ENCODE measurements at places on chromosomes 3 and 15.
A peak's percentile ranks its signal among the peaks of the same experiment; 100 is the strongest.

DNA sequence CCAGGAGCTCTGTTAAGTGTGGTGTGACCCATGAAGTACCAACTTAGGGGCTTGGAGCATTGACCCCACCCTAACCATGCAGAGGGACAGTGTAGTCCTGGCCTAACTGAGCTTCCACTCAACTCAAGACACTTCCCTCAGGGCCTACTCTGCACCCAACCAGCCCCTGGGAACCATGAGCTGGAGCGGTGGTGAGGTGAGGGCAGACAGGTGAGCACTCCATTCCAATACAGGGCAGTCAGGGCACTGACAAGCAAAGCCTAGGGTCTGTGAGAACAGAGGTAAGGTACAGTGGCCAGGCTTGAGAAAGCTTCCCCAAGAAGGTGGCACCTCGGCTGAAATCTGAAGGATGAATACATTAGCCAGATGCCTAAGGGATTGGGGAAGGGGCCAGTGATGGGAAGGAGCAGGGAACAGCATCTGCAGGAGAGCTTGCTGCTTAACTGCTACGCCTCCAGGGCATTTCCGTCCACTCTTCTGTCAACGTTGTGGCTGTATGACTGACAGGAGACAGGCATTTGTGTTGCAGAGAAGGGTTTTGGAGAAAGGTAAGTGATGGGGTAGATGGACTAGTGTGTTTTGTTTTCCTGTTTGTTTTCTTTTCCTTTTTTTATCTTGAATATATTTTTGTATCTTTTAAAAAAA is 243.5 kb upstream of the TRIM42 start:
- no peak for DNase-seq

DNA sequence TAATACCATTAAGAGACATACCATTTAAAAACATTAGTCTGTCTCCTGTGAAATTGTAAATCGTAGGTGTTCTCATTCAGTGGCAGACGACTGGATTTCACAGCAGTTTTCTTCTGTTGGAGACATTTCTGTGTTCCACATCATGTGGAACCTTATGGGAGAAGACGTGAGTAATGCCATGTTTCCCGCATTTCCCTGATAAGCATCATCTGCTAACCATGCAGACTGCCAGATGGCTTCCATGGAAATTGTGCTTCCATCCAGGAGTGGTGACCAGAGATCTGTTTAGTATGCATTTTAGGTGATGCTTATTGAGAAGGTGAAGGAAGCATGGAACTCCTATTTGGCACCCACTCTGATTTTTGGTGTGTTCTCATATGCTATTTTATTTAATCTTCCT is 28.4 kb upstream of the ST3GAL6 start:
- DNase-seq, result no peak

DNA sequence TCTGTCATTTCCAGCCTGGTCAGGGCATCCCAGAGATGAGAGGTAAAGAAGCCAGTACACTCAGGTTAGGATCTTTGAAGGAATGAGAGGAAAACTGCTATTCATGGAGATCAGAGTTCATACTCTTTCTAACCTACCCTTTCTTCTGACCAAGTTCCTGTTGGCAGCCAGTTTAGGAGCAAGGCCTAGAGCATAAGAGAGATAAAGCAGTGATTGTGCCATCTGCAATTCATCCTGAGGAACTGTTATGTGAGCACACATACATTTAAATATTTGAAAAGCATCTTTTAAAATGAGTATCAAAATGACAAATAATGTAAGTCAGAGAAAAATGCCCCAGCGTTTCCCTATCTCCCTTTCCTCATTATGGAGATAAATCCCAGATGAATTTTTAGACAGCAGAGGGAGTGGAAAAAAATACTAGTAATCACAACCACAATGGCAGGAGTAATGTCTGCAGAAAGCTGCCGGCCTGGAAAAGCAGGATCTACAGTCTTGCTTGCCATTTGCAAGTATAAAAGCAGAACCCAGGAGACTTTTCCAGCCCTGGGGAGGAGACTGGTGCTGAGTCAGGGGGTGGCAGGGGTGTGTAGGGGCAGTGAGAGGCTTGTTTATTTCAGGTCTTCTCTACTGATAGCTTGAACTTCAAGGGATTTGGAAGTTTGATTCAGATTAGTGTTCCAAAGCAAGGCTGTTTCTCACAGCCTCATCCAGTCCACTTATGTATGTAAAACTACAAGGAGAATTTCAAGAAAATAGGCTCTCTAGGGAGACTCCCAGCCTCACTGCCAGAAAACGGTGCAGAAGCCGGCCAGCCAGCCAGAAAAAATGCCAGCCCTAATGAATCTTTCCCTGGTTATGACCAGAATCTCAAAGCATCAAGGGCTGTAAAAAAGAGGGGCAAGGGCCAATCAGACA is 1052.4 kb downstream of the TUSC7 start:
- DNase-seq, result no peak

DNA sequence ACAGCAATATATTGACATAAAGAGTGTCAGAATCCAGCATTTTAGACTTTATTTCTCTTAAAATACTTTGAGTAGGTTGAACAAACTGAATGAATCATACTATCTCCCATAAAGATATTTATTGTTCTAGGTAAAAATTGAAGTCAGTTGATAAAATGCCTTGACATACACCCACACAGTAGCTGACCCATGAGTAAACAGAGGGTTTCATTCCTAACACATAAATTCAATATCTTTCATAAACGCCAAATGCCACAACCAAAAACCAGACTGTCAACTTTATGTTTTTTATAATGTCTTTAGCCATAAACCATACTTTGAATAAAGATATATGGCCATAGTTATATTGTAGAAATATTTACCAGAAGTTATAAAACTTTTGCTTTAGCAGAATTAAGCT is 742.4 kb downstream of the NAALADL2 start:
- DNase-seq, result no peak

DNA sequence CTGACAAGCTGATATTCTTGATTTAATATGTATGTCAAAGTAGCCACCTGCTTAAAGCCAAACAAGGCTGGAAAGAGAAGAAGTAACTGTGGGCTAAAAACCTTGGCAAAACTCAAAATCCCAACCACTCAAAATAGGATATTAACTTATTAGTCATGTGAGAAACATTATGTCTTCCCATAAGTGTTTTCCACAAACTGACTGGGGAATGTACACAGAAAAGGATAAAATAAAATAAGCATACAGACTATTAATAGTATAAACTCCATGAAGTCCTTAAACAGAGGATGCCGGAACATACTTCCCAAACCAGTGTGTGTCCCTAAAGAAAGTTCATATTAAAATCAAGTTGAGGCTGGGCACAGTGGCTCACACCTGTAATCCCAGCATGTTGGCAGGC is 263.7 kb upstream of the THBS1 start:
- no peak for DNase-seq

- no peak for DNase-seq
These were observed 4.8 kb upstream of the ADCY5 start for GRCh38 chr3:123453675-123454074.

- DNase-seq, result peak; percentile 70
These were observed at the start of gene HCLS1 for GRCh38 chr3:121660356-121661171. TSS of gene HCLS1 (minus strand) at chr3:121660903. CDS start at chr3:121658347, 2,556 bp downstream.

DNA sequence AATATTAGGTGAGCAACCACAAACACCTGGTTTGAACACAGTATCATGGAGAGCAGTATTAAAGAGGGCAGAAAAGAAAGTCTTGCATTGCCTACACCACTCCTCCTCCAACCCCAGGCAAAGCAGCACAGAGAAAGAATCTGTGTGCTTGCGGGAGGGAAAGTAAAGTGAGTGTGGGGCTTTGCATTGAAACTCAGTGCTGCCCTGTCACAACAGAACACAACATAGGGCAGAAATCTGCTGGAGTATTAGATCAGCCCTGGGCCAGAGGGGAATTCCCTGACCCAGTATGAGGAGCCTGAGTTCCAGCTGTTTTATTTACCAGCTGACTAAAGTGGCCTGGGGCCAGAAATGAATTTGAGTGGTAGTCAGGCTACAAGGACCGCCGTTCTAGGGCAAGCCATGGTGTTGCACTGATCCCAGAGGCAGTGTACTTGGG is 75.5 kb downstream of the SPATA16 start:
- no peak for DNase-seq

GRCh38 chr3:114900908-114901307 is 246.2 kb downstream of the ZBTB20 start:
- no peak for DNase-seq

DNA sequence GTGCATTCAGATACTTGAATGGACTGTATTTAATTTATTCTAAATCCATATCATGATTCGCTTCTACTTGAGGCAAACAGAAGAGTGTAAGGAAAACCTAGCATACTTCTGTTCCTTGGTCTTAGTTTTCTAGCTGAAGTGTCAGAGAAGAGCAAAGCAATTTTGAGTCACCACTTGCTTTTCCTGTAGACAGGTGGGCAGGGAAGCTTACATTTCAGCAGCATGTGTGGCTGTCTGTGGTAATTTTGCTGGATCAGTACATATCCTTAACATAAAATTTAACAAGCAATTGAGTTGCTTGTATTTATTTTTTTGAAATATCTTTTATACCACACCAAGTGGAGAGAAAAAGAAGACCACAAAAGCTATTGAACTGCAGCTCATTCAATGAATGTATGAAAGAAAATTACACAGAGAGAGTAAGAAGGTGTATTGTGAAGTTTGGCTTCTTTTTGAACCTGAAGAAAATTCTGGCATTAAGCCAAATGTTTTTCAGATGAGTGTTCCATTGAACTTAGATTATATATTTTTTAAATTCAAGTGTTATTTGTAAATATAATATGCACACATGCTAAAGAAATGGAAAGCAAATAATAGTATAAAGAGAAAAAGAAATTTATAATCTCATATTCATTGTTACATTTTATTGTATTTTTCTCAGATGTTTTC is 747.6 kb downstream of the NAALADL2 start:
- no peak for DNase-seq

DNA sequence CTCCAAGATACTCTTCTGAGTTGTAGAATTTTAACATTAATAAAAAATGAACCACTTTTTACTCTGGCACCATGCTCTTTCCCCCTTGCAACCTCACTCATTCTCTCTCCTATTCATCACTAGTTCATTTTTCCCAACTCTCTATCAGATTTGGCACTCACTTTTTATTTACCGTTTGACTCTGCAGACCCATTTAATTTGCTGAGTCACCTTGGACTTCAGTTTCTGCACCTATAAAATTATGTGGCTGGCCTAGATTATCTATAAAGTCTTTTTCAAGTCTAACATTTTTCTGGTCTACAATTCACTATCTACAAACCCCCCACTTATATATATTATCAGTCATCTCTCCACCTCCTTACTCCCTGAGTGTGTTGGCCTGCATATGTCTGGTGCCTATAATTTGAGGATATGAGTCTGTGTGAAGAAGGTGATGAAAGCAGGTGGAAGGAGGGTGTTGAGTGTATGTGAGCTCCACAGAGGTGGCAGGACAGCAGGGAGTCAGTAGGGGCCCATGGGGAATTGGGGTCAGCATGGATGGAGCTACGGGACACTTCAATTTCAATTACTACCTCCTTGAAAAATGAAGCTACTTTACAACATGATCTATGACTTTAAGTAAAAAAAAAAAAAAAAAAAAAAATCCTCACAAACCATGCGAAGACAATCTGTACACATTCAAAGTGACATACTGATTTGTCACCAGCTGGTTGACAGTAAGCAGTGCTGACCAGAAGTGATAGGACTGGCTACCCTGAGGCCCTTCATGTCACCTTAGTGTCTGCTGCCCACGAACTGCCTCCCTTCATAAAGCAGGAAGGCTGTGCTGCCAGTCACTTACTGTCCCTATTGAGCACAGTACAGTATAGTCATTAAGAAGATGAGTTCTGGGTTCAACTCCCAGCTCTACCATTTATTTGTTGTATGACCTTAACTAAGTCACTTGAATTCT is 334.2 kb upstream of the IL12A start:
- DNase-seq, result no peak

DNA sequence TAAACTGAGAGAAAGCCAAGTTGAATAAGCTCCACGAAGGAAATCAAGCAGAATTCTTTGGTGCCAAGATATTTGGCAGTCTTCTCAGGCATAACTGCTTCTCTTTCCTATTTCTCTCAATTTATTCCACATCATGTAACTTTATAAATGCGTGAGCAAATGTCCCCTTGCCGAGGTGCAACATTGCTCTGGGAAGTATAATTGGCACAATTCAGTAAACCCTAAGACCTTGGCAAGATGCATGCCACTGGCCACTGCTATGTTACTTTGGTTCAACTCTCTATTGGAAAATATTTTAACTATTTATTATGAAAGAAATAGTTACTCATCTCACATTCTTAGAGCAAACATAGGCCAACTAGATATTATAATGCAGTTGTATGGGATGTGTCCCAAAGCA is 170.2 kb downstream of the SUCNR1 start:
- DNase-seq, result no peak

DNA sequence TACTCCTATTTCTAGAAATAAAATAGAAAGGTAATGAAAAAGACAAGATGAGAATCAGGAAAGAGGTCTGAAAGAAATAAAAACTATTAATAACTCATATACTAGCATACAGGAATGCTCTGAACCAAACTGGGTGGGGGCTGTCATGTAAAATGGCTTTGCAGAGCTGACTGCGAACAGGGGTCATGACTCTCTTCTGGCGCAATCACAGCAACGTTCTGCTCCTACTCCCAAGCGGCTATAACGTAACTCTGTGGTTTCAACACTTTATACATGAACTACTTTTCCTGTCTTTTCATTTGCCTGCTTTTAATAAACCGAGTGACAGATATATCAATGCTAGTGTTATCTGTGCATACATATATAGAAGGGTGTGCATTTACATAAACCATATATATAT is 116.7 kb downstream of the DLG1 start:
- no peak for DNase-seq

DNA sequence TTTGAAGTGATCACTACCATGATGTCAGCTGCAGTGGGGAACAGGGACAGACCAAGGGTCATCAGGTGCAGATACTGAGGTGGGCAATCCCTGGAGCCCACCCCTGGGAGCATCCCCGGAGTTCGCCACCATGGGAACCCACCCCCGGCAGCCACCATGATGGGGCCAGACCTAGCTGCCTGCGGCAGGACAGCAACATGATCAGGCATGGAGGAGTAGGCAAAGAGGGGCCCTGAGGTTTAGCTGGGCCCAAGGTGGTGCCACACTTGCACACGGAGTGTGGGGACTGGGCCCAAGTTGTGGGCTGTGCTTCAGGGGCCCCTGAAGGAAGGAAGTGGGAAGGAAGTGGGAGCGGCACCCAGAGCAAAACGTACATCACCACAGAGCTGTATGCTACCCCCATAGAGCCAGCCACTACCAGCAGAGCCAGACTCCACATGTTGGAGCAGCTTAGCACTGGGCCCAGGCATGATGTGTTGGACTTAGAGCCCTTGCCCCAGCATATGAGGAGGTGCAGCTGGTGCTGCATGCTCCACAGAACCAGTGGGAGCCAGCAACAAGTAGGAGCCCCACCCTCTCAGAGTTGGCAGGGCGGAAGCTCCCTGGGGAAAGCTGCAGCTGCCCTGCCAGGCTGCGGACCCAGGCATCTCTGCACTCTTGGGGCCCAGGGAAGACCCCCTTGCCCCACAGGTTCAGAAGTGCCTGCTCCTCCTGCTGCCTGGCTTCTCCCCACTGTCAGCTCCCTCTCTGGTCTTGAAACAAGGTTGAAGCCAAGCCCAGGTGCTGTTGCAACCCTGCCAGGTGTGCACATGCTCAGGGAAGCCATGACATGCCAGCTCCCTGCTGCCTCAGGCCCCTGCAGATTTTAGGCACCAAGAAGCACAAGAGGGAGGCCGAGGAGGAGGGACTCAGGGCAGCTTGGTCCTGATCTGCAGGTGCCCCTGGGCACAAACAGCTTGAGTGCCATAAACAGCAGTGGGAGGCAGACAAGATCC is 515.3 kb downstream of the ZBBX start:
- no peak for DNase-seq

GRCh38 chr3:1699361-1699920 is 399.2 kb upstream of the CNTN4 start:
- DNase-seq, result no peak

All from stimulated activated CD4-positive, alpha-beta T cell treated with anti-CD3 and anti-CD28 coated beads, Interleukin-4, amount 100 ng/mL, for 4 hours (primary cell).